Smooth muscle cell of trachea (primary cell): ENCODE measurements at places on chromosomes 5 and 9. TPM values are rescaled to one million over a fixed set of nuclear protein-coding genes. Genes with fewer than 3 reads are reported as not detected.

Gene PRR7
- total RNA-seq: 2.9 and 12.4 TPM in 2 replicates

Gene WNT8A
- not detected in 2 replicates for total RNA-seq

Gene ERBIN
- total RNA-seq: 50.8 and 68.8 TPM in 2 replicates

Gene ARRDC1
- total RNA-seq: 16.6 and 17.2 TPM in 2 replicates

Gene MYORG
- total RNA-seq: 1.2 and 1.9 TPM in 2 replicates

Gene PTGDS
- 2.8 and 36.7 TPM in 2 replicates for total RNA-seq

Gene AMACR
- 15.5 and 18.6 TPM in 2 replicates for total RNA-seq

Gene SLIT3
- total RNA-seq: 4.1 and 15.9 TPM in 2 replicates

Gene PFN3
- total RNA-seq: not detected in 2 replicates

Gene BNC2
- 36.1 and 52.5 TPM in 2 replicates for total RNA-seq

Gene SAPCD2
- total RNA-seq: 1.5 and 8.0 TPM in 2 replicates

Gene ROR2
- total RNA-seq: 20.9 and 29.8 TPM in 2 replicates

Gene SPATA31C1
- not detected in 2 replicates for total RNA-seq

Gene SLC34A3
- under 0.01 TPM in 1 of 2 replicates, not detected in the other for total RNA-seq

Gene TMCO6
- total RNA-seq: 9.3 and 12.5 TPM in 2 replicates

Gene GDA
- not detected in 2 replicates for total RNA-seq

Gene IGFBPL1
- total RNA-seq: not detected in 2 replicates

Gene FGFR4
- 20.1 and 36.7 TPM in 2 replicates for total RNA-seq

Gene PPP3R2
- total RNA-seq: not detected in 2 replicates

Gene PRR16
- 5.8 and 9.3 TPM in 2 replicates for total RNA-seq

Gene BTNL8
- not detected in 2 replicates for total RNA-seq

Gene SHOC1
- total RNA-seq: under 0.01 and 0.17 TPM in 2 replicates

Gene TMEM167A
- 58.4 and 78.0 TPM in 2 replicates for total RNA-seq

Gene TAF1L
- under 0.01 TPM in 2 replicates for total RNA-seq

Gene IL6ST
- 921 and 1,403 TPM in 2 replicates for total RNA-seq

Gene TRIM14
- 6.5 and 7.0 TPM in 2 replicates for total RNA-seq

Gene PCDHGA11
- total RNA-seq: 23.0 and 26.9 TPM in 2 replicates

Gene REEP2
- total RNA-seq: 8.4 and 25.1 TPM in 2 replicates

Gene PDE8B
- under 0.01 TPM in 1 of 2 replicates, not detected in the other for total RNA-seq

Gene FEM1C
- 31.3 and 44.2 TPM in 2 replicates for total RNA-seq

Gene BRINP1
- under 0.01 TPM in 2 replicates for total RNA-seq

Gene SLC4A9
- total RNA-seq: not detected in 2 replicates

Gene GRXCR2
- not detected in 2 replicates for total RNA-seq

Gene ABCA1
- total RNA-seq: 87.0 and 212 TPM in 2 replicates

Gene ESM1
- total RNA-seq: 3.3 and 8.0 TPM in 2 replicates

Gene HMCN2
- total RNA-seq: under 0.01 and 0.17 TPM in 2 replicates

Gene GFI1B
- total RNA-seq: 0.17 TPM in 1 of 2 replicates, not detected in the other

Gene NOXA1
- 0.73 and 1.7 TPM in 2 replicates for total RNA-seq

Gene GPR150
- 0.29 and 0.66 TPM in 2 replicates for total RNA-seq

Gene SLC36A2
- not detected in 2 replicates for total RNA-seq

Gene TAF11L10
- not detected in 2 replicates for total RNA-seq
